ENCODE measurements at places on chromosomes 2 and 18.
A peak's percentile ranks its signal among the peaks of the same experiment; 100 is the strongest.

- peak; percentile 34 for DNase-seq
Measured at GRCh38 chr18:76721207-76721996, 101.0 kb upstream of the ZNF236 start.

GRCh38 chr18:66646609-66647008 is 42.7 kb upstream of the CDH19 start:
- DNase-seq: no peak

DNA sequence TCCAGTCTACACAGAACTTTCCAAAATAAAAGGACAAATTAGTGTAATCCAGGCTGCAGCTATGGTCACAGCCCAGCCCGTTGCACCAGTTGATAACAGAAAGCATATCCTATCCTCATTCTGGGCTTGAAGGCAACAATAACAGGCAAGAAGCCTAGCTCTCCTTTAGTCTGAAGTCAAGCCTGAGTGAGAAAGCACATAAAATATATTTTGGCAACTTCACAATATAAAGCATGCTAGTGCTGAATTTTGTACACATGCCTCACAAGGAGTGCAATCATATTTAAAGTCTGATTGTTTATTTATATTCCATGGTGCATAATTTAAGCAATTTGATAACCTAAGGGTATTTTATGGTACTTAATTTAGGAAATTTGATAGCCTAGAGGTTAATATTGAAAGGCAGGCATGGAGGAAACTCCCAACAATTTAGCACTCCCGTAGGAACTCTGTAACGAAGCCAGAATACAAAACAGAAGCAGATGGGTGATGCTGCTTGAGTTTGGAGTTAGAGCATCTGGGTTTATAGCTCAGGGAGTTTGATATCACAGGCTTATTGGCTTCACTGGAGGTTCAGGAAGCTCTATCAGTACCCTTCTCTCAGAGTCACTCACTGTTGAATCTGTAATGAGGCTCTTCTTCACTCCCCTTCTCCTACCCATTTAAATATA is 1199.1 kb upstream of the GYPC start:
- DNase-seq: no peak

DNA sequence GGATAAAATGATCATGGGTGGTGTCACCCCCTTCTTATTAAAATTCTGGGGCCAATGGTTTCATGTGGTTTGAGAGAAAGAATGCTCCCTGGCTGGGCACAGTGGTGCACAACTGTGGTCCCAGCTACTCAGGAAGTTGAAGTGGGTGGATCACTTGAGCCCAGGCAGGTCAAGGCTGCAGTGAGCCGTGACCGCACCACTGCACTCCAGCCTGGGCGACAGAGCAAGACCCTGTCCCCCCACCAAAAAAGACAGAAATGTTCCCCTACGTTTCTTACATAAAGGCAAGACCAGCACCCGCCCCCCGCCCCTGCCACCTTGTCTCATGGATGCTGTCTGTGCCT is 53.0 kb upstream of the ID2 start:
- DNase-seq: no peak

DNA sequence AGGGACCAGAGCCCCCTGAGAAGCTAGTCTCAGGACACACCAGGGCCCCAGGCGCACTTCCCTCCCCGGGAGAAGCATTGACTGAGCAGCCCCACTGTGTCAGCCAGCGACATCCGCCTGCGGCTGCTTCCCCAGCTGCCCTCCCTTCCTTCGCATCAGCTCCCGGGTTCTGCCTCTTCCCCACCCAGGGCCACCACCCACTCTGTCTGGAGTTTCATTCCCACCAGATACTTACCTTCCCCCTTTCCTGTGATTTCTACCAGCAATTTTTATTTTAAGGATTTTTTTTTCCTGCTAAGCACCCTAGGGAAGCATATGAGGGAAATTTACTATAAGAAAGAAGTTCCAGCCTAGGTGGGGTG is 99.2 kb downstream of the SMAD7 start:
- DNase-seq: no peak

GRCh38 chr2:150643114-150643725 is 155.8 kb upstream of the RND3 start:
- DNase-seq: no peak

DNA sequence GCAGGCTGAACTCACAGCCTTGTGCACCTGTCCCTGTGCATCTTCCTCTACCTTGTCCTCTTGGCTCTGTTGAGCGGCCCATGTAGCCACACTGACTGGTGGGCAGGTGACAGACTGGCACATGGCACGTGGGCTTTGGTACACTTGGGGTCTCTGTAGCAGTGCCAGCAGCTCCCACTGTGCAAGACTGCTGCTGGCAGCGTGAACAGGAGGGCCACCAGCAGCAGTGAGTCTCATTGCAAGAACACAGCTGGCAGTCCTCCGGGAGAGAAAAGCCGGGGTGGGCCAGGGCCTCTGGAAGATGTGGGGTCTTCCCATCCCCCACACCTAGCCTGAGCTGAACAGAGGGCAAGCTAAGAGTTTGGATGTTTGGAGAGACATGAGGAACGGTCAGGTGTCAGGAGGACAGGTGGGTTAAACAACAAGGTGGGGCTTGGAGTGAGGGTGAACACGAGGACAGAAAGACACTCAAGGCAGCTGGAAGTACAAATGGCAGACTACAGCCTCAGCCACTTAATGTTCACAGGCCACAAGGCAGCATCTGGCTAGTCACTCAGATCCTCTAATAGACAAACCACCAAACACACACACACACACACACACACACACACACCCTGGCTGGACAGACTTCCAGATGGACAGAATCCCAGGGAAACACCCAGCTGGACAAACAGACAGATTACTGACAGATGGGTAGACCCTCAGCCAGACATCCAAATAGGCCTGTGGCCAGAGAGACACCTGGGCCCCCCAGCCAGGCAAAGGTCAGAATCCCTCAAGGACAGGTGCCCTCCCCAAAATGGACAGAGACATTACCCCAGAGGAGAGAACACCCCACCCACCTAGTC is 2.3 kb upstream of the PTPN18 start:
- DNase-seq: no peak

DNA sequence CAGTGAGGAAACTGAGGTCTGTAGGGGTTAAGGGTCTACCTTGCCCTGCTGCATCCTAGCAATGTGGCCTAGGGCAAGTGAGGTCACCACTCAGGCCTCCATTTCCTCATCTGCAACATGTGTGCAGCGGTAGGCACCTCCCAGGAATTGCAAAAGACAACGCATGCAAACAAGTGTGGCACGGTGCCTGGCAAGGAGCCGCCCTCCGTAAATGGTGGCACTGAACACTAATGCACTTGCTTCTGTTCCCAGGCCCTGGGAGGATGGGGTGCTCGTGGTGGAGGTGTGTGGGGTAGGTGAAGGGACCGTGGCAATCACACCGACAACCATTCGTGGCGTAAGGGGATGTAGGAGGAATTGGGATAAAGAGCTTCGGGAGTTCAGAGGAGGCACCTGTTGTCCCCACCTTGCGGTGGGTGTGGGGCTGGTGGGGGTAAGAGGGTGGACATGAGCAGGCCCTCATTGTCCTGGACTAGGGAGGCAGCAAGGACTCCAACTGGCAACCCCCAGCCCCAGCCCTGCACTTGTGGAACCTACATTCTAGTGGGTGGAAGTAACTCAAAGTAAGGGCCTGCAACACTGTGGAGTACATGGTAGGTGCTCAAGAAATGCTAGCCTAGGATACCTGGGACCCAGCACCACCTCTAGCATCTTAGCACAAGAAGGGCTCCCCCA is 26.0 kb downstream of the ATOH8 start:
- DNase-seq: no peak

DNA sequence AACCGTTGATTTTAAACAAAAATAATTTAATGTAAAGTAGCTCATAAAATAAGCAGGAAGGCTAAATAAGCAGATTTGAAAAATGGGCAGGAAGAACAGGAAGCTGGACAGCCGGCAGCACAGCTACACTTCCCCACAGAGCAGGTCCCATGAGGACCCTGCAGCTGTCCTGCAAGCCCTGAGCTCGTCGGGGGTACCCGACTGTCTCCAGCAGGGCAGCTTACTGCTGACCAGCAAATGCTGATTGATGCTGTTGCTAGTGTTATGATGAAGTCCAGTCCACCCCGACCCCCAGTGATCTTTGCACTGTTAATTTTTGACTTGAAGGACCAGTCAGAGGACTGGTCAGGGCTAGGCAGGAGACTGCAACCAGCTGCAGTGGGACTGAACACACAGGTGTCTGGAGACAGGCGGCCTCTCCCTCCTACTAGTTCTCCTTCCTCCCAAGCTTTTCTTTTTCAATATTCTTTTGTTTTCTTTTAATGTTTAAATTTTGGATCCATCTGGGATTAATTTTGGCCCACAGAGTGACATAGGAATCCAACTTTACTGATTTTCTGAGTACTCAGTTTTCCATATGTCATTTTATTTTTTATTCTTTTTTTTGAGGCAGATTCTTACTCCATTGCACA is 27.7 kb downstream of the POLE4 start:
- DNase-seq: no peak

DNA sequence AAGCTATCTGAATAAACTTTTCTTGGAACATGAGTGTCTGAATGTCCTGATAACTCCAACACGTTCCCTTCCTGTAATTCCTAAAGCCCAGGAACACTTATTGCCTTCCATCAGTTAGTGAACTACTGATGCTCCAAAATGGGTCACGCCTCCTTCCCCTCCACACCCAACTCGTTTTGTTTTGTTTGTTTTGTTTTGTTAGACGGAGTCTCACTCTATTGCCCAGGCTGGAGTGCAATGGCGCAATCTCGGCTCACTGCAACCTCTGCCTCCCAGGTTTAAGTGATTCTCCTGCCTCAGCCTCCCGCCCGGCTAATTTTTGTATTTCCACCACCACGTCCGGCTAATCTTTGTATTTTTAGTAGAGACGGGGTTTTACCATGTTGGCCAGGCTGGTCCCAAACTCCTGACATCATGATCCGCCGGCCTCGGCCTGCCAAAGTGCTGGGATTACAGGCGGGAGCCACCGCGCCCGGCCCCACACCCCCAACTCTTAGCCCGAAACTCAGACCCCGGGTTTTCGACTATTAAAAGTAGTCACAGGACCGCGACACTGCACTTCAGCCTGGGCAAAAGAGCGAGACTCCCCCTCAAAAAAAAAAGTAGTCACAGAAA is 774 bp downstream of the IER3IP1 start:
- no peak for DNase-seq

DNA sequence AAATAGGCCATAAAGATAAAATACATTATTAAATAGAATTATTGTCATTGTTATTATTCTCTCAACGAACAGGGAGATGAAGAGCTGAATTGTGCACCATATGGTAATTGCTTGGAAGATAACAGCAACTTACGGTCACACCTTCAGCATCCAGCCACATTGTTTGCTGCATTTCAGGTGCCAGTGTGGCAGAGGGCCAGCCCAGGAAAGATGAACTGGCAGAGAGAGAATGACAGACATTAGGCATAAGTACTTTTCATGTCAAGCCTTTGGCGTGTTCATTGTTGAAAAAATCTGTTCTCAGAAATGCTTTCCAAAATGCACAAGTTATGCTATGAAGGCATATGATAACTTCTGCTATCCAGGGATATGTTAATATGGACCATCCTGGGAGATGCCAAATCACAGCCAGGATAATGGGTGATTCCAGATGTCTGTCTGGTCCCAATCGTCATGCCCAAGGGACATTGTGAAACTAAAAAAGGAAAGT is 748.6 kb upstream of the PIK3C3 start:
- no peak for DNase-seq

- no peak for DNase-seq
Measured at GRCh38 chr2:23900541-23901322, 26.2 kb downstream of the ATAD2B start.

- no peak for DNase-seq
Measured at GRCh38 chr2:20491739-20492531, 45.1 kb downstream of the RHOB start.

- DNase-seq: no peak
Measured at GRCh38 chr2:7612969-7613368, 695.8 kb downstream of the RNF144A start.

GRCh38 chr2:238507836-238508235 is 81.1 kb downstream of the ASB1 start:
- no peak for DNase-seq

DNA sequence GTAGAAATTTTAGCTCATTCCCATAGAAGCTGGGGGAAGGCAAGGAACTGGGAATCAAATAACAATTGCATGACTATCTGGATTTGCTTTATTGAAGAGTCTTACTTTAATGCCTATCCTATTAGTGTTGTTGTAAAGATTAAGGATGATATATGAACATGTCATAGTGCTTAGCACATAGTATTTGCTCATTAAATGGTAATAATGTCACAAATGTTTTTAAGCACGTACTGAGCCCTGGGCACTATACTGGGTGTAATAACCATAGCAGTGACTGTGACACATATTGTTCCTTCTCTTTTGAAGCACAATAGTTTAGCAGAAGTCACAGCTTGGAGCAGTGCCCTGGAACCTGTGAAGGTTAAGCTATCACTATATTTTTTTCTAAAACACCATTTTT is 47.2 kb upstream of the DTNB start:
- no peak for DNase-seq

GRCh38 chr2:226703514-226703913 is 96.1 kb downstream of the IRS1 start:
- DNase-seq: no peak

DNA sequence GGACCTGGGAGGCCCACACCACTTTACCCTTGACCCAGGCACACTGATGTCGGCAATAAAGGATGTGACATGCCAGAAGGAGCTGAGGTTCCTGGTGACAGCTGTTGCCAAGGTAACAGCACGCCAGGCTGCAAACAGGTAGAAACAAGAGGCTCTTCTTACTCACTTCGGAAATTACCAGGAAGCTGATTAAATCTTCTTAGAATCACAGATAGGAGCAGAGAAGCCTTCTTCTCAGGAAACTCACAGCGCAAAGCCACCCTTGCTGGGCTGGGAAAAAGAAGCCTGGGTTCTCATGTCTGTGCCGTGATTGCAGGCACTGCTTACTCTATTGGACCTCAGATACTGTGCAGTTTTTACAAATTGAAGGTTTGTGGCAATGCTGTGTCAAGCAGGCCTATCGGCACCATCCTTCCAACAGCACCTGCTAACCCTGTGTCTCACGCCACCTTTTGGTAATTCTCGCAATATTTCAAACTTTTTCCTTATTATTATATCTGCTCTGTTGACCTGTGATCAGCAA is 61.0 kb upstream of the TAF1B start:
- peak; percentile 66 for DNase-seq

DNA sequence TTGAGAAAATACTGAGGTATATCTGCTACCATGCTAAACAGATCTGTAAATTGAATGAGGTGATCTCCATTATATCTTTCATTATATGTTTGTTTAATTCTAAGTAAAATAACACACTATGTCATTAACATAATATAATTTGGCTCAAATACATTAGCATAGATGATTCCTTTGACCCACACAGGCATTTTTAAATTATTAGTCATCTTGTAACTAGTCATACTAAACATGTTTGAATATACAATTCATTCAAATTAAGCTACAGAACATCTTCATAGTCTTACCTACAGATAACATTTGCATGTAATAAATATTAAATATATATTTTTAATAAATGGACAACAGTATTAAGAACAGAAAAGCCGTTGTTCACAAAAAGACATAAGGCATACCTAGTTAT is 52.7 kb upstream of the KYNU start:
- no peak for DNase-seq

DNA sequence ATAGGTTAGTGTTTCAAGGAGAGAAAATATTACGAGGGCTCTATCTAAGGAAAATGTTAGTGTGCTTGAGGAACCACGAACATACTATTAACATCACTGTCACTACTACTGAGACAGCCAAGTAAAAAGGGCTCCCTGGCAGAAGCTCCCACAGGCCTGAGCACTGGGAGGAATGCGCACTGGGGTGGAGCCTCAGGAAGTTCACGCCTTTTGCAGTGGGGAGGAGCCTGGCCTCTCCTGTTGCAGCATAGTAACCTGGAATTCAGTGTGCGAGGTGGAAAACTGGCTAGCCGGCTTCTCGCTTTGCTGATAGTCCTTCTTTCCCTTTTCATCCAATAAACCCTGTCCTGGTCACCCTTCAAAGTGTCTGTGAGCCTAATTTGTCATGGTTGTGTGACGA is 250.3 kb downstream of the ERBB4 start:
- no peak for DNase-seq
